ENCODE measurements at places on chromosomes 3 and 15.

DNA sequence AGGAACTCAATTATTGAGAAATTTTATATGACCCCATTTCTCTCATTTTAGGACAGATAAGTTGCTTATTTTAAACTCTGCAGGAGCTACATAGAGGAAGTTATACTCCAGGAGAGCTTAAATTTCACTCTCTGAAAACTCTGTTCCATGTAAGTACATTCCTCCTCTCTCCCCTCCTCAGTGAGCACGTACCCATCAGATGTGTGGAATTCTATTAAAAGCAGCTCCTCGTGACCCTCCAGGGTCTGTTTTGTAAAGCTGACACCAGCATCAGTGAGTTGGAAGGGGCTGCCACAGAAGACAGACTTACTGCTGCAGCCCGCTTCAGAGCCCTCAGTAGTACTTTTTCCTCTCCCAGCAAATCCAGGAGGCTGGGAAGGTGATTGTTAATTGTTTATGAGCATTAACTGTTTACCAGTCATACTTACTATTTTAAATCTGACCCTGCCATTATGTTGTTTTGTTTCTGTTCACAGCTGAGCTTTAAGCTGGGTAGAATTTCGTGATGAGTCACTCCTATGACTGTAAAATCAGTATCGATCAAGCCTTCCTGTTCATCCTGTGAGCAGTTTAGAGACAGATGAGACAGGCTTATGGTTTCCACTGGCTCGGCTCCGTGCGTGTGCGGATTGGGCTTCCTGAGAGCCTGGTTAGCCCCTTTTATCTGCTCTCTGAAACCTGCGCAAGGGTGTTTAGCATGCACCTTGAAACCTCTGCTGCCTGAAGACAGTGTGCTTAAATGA is 20.4 kb downstream of the IGF1R start:
- peak; percentile 65 for DNase-seq

GRCh38 chr3:139718415-139718814 is 40.6 kb upstream of the NMNAT3 start:
- no peak for DNase-seq

DNA sequence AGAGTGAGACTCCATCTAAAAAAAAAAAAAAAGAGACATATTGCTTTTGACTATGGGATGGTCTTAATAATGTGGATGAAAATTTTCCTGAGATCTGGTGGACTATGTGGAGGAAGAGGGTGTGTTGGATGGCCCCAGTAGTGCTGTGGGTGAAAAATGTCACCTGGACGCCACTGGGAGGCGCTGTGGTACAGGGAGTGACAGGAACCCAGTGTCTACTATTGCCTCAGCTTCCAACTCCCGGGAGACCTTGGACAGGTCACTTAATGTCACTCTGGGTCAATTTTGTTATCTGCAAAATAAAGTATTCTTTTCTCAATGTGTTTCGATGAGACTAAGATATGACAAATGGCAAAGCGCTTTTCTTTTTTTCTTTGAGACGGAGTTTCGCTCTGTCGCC is 27.7 kb upstream of the DCP1A start:
- DNase-seq, result peak; percentile 75

GRCh38 chr3:127961963-127962362 is 46.9 kb downstream of the KBTBD12 start:
- DNase-seq, result no peak

DNA sequence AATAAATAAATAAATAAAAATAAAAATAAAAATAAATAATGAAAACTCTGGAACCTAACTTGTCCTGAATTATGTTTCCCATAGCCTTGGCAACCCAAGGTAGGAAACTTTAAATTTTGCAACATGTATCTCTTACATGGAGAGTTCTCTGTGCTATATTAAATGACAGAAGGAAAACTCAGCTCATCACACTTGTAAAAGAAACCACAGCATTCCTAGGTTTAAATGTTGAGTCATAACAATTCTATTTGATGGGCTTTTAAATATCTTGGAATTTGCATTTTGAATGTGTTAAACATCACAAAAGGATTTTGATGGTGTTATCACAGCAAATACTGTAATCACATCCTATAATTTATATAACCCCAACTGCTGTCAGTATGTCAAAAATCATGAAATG is 144.2 kb downstream of the LRTM1 start:
- no peak for DNase-seq

DNA sequence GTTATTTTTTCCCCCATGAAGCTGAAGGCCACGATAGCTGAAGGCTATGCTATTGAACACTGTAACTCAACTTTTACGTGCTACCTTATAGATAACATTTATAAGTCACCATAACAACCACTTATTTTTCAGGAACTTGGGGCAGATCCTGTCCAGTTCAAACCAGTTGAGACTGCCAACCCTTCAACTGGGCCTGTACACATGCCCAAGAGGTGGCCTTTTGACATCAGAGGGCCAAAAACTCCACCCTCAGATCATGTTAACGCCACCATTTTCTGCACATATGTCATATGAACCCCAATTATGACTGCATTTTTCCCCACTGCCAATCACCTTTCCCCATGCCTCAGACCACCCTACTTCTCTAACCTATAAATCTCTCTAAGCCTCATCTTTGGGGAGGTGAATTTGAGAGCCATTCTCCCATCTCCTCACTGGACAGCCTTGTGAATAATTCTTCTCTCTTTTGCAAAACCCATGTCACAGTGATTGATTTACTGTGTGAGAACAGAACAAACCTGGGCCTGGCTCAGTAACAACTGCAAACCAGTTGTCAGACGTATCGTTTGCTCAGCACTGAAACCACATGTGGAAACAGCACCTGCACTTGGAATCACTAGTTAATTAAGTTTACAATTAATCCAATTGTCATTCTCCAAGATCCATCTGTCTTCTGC is 42.5 kb downstream of the ZNF445 start:
- DNase-seq, result no peak

GRCh38 chr15:89662893-89663626 is 7.8 kb upstream of the KIF7 start:
- DNase-seq, result no peak

- DNase-seq, result no peak
Measured at GRCh38 chr3:154904328-154904727, 175.8 kb upstream of the MME start.

DNA sequence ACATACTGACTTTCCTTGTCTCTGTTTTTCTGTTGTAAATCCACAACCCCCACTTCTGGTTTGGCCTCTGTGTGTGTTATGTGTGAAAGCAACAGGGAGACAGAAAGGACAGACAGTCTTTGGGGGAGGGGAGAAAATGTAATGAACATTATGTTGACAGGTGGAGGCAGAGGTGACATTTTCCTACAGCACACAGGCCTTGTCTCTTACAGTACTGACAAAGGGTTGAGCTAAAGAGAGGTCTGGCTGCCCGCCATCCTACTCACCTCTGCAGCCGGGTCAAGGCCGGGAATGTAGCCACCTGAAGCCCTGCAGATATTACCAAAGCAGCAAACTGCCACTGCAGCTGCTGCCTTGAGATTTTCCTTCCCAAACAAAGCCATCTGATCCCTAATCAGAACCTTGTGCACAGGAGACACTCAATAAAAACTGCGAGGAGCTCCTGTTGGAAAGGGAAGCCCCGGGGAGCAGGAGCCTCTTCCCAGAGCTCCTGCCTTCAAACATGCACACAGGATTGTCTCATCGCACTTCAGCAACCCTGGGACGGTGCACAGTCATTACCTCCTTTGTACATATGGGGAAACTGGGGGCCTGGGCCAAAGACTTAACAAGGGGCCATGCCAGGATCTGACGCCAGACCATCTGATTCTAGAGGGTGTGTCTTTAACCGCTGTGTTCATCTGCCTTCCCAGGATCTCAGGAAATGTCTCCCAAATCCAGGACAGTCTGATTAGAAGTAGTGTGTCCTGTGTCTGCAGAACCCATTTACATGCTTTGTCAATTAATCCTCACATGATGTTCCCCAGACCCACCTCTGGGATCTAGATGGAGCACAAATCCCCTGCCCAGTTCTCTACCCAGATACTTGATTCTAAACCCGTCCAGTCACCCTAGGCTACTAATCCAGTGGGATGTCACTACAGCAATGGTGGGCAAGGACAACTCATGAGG is 14.2 kb downstream of the MYO5C start:
- no peak for DNase-seq

DNA sequence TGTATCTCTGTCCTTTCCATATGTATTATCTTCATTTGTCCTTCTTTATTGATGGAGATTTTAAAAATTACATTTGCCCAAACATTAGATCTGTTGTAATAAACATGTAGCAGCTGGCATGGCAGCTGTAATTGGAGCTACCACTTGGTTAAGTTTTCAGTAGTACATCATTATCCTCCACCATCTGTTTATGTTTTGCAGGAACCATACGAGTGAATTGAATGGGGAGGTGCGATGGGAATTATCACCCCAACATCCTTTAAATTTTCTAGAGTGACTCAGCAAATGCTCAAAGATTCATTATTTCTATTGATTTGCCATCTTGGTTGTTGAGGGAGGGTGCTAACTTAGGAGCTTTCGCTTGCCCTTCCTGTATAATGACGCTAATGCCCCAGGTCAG is 32.6 kb upstream of the NOX5 start:
- no peak for DNase-seq
